ENCODE measurements at places on chromosomes 16 and 17.

- DNase-seq, result no peak
Observed at GRCh38 chr17:6212766-6213165, 142.6 kb downstream of the WSCD1 start.

DNA sequence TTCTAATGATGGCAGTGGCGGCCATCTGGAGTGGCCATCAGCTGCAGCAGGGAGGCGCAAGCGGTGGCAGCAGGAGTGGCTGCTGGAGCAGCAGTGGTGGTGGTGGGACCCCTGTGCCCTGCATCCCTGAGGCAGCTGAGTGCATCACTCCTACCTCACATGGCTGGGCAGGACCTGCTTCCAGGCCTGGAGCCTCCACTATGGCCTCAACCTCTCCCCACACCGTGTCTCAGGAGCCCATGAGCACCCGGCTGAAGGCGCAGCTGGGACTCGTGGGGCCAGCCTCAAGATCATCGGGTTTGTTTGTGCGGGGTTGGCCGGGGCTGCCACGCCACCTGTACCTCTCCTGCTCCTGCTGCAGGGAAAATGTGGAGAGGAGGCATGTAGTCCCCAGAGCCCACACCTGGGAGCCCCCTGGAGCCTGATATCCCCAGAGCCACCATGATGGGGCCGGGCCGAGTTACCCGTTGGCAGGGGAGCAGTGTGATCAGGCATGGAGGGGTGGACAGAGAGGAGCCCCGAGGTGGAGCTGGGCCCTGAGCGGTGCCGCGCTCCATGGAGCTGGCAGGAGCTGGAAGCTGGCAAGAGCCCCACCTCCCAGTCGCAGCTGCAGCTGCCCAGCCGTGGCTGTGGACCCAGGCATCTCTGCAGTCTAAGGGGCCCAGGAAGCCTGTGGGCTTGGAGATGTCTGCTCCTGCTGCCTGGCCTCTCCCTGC, 16.7 kb downstream of the RHOT1 start:
- no peak for DNase-seq

DNA sequence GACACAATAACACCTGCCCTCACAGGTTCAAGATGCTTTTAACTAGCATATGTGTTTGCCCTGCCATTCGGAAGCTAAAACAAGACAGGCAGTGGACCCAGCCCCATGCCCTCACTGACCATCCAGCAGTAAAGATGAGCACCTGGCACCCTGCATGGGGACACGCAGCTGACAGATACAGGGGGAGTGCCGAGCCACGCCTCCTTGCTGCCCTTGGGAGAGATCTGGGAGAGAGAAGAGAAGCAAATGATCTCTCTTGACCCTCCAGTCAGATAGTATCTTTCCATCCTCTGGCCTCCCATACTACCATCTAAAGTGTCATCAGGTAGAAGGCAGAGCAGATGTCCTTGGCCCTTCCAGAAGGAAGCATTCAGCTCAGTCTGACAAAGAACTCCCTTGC, 40.6 kb upstream of the MYOCD start:
- no peak for DNase-seq

DNA sequence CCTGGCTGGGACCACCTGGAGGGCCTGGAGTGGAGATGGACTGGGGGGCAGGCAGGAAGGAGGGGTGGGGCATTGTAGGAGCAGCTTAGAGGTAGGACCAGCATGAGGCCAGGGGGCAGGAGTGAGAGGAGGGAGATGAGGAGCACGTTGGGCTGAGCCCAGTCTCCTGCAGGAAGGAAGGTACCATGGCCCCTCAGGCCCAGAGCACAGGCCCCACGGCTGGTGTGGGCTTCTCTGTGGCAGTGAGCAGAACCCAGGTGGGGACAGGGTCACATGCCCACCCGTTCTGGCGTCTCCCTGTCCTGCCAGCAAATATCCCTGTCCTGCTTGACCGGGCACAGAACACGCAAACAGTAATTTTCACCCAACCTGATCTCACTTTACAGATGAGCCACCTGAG, 141.8 kb downstream of the ENGASE start:
- no peak for DNase-seq

DNA sequence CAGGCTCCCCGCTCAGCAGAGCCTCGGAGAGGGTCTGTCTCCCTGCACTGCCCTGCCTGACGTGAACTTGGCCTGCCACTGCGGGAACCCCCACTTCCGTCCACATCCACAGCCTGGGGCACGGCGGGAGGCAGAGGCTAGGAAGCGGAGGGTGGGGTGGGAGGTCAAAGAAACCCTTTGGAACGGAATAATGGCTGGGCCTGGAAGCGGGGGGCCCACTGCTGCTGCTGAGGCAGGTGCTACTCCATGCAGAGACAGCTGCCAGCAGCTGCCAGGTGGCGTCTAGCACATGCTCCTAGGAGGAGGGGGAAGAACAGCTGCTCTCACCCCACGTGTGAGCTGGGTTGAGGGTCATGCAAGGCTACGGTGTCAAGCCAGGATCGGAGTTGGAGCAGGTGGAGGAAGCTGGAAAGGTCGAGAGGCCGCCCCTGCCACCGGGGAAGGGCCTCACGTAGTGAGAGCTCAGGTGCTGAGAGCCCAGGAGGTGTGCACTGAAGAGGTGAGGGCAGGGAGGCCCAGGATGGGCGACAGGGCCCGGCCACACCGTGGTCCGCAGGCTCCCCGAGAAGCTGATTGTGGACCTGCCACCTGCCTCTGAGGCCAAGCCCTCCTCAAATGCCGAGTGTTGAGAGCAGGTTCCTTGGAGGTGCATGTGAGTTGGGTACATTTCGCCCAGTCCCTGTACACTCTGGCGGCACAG, 9.8 kb downstream of the FSCN2 start:
- DNase-seq, result no peak

DNA sequence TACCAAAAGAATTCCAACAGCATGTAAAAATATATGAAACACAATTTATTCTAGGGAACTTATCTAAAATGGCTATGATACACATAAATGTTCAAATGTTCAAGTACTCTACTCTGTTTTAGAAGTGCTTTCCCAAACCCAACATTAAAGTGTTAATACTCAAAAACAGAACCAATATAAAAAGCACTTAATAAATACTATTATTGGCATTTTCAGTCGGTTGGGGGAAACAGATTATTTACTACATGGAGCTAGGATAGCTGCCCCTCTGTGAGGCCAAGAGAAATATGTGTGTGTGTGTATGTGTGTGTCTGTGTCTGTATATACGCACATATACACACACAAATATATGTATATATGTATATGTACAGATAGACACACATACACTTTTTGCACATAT, 32.1 kb upstream of the BRIP1 start:
- no peak for DNase-seq

DNA sequence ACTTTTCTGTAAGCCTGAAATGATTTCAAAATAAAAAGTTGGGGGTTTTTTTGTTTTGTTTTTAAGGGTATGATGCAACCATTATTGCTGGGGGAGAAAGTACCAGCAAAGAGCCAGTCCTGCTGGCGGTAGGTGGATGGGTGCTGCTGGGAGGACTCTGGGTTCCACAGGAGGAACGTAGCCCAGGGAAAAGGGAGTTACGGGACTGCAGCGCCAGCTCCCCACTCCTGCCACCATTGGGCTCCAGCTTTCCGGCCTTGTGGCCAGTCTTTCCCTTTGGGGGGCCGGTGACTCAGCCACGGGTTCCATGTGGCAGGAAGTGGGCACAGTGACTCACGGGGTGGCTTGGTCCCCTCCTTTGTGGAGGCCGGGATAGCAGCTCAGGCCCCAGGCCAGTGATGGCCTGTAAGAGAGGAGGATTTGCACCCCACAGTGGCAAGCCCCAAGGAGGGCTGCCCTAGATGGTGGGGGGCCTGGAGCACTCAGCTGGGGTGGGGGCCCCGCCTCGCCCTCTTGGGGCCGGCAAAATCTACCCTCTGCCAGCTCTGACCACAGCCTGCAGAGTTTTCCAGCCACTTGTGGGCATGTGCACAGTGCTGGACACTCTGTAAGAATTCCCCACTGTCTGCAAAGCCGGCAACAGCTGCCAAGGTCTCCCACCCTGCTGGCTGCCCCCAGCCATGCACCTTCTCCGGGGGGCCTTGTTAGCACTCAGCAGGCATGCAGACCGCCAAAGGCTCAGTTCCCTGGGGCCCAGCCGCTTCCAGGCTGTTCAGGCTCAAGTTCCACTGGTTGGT, 30.4 kb downstream of the SOCS3 start:
- peak; percentile 76 for DNase-seq

DNA sequence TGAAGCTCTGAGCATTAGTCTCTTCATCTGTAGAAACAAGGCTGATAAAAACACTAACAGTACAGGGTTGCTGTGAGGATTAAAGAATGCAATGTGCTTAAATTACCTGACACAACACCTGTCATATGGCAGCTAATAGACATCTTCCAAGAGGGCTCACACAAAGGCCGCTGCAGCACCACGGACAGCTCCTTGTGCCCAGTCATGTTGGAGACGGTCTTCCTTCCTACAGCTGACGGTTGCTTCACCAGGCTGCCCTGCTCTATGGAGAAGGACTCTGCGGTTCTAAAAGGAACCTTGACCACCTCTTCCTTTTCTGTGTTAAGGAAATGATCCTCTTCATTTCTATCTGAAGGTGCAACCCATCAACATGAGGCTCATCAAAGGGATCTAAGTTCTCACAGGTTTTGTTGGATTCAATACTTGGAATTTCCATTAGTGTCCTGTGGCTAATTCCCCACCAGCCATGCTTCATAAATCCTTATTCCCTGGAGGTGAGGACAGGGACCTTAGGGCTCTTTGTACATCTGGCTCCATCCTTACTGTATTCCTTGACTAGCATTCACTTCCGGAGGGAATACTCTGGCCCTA, 138.9 kb upstream of the CES5A start:
- peak; percentile 27 for DNase-seq

DNA sequence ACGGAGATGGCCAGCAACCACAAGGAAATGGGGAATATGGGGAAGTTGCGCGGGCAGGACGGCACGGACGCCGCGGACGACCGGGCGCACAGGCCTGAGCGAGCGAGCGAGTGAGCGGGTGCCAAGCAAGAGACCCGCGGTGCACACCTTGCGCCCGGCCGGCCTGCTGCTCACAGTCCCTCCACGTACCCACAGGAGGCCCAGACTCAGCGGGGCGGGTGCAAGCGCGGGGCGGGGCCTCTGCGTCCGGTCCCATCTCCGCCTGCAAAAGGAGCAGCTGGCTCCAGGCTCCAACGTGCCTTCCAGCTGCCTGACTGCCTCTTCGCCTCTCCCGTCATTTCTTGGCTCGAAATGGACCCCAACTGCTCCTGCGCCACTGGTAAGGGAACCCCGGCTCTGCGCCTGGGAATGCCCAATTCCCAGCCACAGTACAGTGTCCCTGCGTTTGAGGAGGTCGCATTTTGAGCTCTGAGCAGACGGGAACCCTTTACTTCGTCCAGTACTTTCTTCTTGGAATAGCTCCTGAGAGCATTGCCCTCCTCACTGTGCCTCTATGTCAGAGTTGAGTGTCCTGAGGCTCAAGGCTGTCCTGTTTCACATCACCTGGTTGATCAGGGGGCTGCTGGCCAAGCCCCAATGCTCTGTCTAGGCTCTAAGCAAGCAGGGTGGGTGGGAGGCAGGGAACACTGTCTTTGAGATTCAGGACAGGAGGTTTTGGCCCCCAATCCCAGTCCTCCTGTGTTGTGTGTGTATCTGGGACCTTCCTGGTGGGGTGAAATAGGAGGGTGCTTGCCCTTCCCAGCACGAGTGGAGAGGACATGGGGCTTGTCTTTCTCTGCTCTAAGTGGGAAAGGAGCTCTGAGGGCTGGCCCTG, 8.1 kb upstream of the MT1E start:
- DNase-seq, result peak; percentile 58

GRCh38 chr17:54992797-54993639, 24.5 kb downstream of the STXBP4 start:
- peak; percentile 33 for DNase-seq

DNA sequence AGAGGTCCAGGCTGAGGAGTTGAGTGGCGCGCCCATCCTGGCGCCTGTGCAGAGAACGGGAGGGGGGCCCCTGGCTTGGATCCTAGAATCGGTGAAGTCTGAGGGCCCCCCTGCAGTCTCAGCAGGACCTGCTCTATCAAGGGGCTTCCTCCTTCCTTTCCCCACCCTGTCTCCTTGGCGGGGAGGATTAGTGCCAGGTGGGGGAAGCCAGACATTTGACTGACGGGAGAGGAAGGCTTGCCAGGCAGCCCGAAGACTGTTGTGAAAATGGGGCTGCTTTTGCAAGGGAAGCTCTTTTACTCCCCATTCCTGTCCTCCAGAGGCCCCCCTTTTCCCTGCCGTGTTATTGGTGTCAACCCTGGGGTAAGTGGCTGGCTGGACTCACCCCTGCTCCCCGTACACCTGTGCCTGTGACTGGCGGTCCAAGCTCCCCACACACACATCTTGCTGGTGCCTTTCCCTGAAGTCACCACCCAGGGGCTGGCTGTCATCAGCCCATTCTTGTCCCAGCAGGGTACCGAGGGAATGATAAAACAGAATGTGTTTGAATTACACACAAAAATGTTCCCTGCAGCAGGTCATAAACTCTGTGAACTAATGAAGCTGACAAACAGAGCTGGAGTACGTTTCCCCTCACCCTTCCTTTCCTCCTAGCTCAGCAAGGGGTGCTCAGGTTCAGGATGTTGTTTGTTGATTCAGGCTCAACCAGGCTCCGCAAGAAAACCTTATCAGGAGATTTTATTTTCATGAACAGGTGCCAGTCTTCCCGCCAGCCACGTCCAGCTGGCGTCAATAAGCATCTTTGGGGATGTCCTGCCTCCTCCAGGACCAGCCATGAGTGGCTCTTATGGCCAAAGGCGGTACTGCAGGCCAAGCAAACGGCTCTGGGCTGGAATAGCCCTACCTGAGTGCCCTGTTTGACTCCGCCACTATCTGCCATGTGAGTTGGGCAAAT, 4.4 kb upstream of the ARMC7 start:
- DNase-seq, result no peak

- no peak for DNase-seq
Observed at GRCh38 chr16:17072104-17072503, 398.7 kb downstream of the XYLT1 start.

Data from fibroblast of skin of abdomen (primary cell).